ENCODE measurements at places on chromosomes 3 and 15.

- no peak for DNase-seq
Observed at GRCh38 chr3:50639055-50639494, 22.1 kb downstream of the MAPKAPK3 start.

- no peak for DNase-seq
Observed at GRCh38 chr3:133491481-133492059, 81.9 kb upstream of the CDV3 start.

DNA sequence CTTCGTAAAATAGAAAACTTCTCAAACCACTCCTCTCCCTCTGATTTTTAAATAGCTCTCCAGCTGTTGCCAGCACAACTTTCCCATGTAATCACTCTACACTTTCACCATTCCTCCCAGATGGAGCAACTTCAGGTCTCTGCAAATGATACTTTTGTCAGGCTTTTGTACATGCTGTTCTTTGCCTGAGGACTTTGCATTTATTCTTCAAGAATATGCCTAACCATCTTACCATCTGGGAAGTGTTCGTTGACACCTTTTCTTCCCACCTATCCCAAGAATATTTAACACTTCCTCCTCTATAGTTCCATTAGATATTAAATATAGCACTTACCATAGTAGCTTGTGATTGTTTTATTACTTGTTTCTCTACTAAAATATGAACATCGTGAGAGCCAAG lies 703.7 kb downstream of the CADM2 start:
- DNase-seq: no peak

DNA sequence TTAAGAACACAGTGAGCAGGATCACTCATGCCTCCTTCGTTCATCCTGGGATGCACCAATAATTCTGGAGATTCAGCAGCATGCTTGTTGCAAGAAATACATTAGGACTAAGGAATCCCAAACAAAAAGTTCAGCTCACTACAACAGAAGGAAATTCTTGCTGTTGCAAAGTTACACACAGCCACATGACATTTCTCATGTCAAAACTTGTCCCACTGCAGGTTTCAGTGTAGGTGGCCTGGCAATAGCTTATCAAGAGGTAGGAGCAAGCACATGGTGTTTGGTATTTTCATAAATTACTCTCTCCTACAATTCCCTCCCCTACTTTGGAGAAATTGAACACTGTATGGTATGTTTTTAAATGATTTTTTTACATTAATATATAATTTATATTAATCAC lies 399.6 kb upstream of the EPHA3 start:
- no peak for DNase-seq

DNA sequence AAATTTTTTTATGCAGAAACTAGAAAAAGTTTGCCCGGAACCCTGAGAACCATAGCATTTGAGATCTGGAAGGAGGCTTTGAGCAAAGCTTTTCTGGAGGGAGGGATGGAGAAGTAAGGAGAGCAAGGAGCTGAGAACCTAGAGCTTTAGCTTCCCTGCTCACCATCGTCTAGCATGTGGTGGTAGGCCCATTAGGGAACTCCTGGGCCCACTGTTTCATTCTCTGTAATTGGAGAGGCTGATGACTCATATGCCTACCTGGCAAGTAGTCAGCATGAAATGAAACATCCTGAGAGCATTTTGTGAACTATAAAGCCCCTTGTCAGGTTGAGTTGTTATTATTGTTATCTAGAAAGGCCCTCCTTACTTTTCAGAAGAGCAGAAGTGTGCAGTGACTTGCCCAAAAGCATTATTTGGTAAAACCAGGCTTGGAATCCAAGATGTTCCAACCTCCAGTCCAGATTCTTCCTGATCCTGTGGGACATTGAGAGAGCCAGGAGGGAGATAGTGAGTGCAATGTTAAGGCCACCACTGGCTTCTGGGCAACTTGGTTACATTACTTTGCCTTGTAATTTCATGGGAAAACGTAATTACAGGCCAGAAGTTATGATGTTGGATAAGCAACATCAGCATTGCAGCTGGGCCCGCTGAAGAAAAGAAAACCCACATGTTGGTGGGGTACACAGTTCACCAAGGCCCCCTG lies 104.5 kb upstream of the BFSP2 start:
- DNase-seq: no peak

DNA sequence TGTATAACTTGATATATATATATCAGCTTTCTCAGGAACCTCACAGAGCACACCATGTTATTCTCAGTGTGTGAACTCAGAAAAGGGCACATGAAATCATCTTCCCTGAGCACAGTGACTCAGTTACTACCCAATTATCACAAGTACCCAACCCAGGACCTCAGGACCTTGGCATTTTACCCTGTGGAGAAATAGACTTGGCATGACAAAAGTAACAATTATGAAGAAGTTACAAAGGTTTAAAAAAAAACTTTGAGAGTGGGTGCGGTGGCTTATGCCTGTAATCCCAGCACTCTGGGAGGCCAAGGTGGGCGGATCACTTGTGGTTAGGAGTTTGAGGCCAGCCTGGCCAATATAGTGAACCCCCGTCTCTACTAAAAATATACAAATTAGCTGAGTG lies 52.4 kb downstream of the ONECUT1 start:
- DNase-seq: no peak

- DNase-seq: no peak
Observed at GRCh38 chr15:25775317-25775912, 87.7 kb downstream of the ATP10A start.
